ENCODE measurements at places on chromosomes 3 and 15. TPM values are rescaled to one million over a fixed set of nuclear protein-coding genes. Genes with fewer than 3 reads are reported as not detected.

- DNase-seq = no peak
- no peak overlapping the region for H3K4me3 ChIP-seq
- no peak overlapping the region for H3K27ac ChIP-seq
- H3K36me3 ChIP-seq = no peaks in the 10 kb centered on the region
- H3K4me1 ChIP-seq = peaks cover 8% of the 10 kb centered on the region
These were observed 30.7 kb downstream of the NR1I2 start for GRCh38 chr3:119812491-119813058.

DNA sequence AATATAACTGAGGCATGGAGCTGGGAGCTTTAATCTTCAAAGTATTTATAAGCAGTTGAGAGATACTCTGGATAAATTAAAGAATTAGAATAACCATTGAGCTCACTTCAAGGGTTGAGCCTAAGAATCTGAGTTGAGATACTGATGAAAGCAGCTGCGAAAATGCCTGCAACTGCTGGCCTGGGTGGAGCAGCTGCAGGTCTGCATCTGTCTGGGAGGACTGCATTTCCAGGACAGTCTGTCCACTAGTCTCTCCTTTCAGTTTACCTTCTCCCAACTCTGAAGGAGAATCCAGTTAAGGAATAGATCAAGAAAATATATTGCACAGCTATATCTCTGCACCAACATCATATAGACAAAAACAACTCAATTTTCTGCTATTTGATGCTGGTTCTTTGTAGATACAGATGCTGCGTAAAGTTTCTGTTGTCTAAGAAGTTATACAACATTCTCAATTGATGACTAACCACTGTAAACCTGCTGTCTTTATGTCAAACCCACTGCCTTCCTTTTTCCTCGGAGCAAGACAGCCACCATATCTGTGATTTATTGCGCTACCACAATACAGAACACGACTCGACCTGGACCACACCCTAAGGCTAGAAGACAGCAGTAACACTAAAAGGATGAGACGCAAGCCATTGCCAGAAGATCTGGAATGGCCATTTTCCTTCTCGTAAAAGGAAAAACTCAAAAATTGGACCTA is 245.1 kb downstream of the MAGI1 start:
- H3K4me1 ChIP-seq = no peaks in the 10 kb centered on the region
- no peaks in the 10 kb centered on the region for H3K36me3 ChIP-seq
- no peak overlapping the region for H3K4me3 ChIP-seq
- DNase-seq = no peak
- no peak overlapping the region for H3K27ac ChIP-seq

- H3K4me3 ChIP-seq = peak overlapping the region; percentile 85
- H3K36me3 ChIP-seq = peaks cover 16% of the 10 kb centered on the region
- no peak for DNase-seq
- peak overlapping the region; percentile 23 for H3K27ac ChIP-seq
These were observed 1.6 kb downstream of the NMD3 start for GRCh38 chr3:161222662-161223061.

GOLGA8N gene
- 41.0 TPM for total RNA-seq

DNA sequence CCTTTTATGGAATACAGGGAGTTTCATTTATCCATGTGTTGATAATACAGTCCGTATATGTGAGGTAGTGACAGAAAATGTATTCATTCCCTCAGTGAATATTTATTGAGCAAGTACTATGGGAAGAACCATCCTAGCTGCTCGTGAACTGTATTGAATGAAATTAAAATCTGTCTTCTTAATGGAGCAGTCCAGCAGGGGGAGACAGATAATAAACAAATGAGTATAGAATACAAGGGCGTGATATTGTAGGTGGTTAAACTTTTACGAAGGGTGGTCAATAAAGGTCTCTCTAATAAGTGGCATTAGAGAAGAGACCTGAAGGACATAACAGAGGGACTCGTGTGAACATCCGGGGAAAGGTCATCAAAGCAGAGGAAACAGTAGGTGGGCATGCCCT is 62.7 kb upstream of the OSTN start:
- H3K36me3 ChIP-seq = no peaks in the 10 kb centered on the region
- DNase-seq = no peak
- no peak overlapping the region for H3K4me3 ChIP-seq
- no peaks in the 10 kb centered on the region for H3K4me1 ChIP-seq

- no peak for DNase-seq
- H3K27ac ChIP-seq = no peak overlapping the region
- no peaks in the 10 kb centered on the region for H3K4me1 ChIP-seq
These were observed 576.9 kb upstream of the NECTIN3 start for GRCh38 chr3:110494728-110495127.

SEMA3F gene
- 0.09 TPM for total RNA-seq

GHSR gene
- not detected for total RNA-seq

THAP10 gene
- total RNA-seq = not detected

NDN gene
- total RNA-seq = 3.5 TPM

Measured in activated naive CD8-positive, alpha-beta T cell treated with anti-CD3 and anti-CD28 coated beads, Interleukin-2, amount 10 ng/mL, durations not matched to agents 7 days and 5 days (primary cell).